Type B pancreatic cell (in vitro differentiated cells): ENCODE measurements at places on chromosomes 13 and 19.

GRCh38 chr19:48636859-48637448, at the start of gene DBP:
TSS of gene DBP (minus strand) at chr19:48637379. CDS start at chr19:48636994, 385 bp downstream.
- H3K27ac ChIP-seq, result peak within 1 kb of the TSS; percentile 96
- H3K27me3 ChIP-seq, result no peaks in the 10 kb centered on the region
- no peak for DNase-seq
- H3K4me3 ChIP-seq, result peak within 1 kb of the TSS; percentile 91

GRCh38 chr19:17235300-17235970, 9.4 kb downstream of the OCEL1 start:
- no peaks in the 10 kb centered on the region for H3K27me3 ChIP-seq
- DNase-seq, result no peak
- no peak overlapping the region for H3K27ac ChIP-seq
- peaks cover 5% of the 10 kb centered on the region for H3K4me1 ChIP-seq
- H3K36me3 ChIP-seq, result peaks cover 8% of the 10 kb centered on the region

DNA sequence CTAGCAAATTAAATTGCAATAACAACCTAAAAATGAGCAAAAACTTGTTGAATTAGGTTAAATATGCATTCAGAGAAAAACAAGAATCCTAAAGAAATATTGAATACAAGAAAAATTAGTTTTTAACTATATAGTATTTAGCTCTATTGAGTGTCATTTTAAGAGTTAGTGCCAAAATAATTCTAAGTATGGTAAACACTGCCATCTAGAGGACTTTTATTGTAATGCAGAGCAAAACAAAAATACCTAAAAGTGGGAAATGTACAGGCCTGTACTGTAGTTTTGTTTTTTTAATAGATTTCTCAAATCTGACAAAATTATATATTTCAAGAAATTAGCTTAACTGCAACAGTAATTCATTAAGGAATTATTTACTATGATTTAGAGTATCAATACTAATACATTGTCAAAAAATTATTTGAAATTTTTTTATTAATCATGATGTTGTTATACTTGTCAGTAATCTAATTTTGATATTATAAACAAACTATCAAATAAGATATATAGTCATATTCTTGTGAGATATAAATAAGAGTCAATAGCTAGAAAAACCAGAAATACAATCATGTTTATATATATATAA, 8.2 kb upstream of the PCDH9 start:
- peaks cover 9% of the 10 kb centered on the region for H3K4me1 ChIP-seq
- H3K36me3 ChIP-seq, result no peaks in the 10 kb centered on the region
- no peak overlapping the region for H3K4me3 ChIP-seq
- H3K27me3 ChIP-seq, result no peaks in the 10 kb centered on the region
- no peak overlapping the region for H3K27ac ChIP-seq
- no peak for DNase-seq

GRCh38 chr13:23447927-23448326, 14.4 kb upstream of the SACS start:
- peaks cover 42% of the 10 kb centered on the region for H3K4me1 ChIP-seq
- H3K36me3 ChIP-seq, result no peaks in the 10 kb centered on the region
- no peaks in the 10 kb centered on the region for H3K27me3 ChIP-seq
- no peak overlapping the region for H3K27ac ChIP-seq
- DNase-seq, result no peak
- no peak overlapping the region for H3K4me3 ChIP-seq

- peaks cover 3% of the 10 kb centered on the region for H3K36me3 ChIP-seq
- DNase-seq, result no peak
- H3K4me1 ChIP-seq, result peaks cover 16% of the 10 kb centered on the region
- no peaks in the 10 kb centered on the region for H3K27me3 ChIP-seq
Observed at GRCh38 chr13:71803066-71803465, 63.9 kb downstream of the DACH1 start.
